ENCODE measurements at places on chromosomes 11 and 22. TPM values are rescaled to one million over a fixed set of nuclear protein-coding genes. Genes with fewer than 3 reads are reported as not detected.

The LRRC56 gene
- 3.7 TPM for total RNA-seq

The C11orf65 gene
- total RNA-seq = 0.35 TPM

The OR8B4 gene
- total RNA-seq = not detected

The TESMIN gene
- 0.55 TPM for total RNA-seq

The OR8G5 gene
- not detected for total RNA-seq

DNA sequence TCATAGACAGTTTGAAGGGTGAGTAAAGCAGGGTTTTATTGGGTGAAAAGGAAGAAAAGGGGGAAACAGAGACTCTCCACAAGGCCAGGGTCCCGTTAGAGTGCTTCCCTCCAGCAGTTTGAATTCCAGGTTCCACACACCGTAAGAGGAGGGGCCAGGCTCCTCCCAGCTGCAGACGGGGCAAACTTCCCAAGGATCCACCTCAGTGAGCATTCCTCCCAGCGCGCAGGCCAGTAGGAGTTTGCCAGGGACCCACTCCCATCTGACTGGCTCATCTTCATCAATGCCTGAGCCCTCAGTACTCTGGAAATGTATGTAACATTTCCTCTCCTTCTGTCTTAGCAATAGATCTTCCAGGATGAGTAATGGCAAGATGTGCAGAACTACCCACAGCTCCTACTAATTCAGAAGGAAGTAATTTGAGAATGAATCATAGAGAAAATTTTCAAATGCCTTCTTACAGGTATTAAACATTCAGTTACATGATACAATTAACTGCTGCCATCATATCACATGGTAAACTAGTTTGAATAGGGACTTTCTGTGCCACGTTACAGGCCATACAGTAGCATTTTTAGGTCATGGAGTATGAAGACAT is 34.0 kb upstream of the TRPC6 start:
- H3K27ac ChIP-seq = no peak overlapping the region
- H3K27me3 ChIP-seq = peaks cover 64% of the 10 kb centered on the region
- no peaks in the 10 kb centered on the region for H3K4me1 ChIP-seq
- DNase-seq = no peak

GRCh38 chr11:134032043-134032442 is 36.8 kb upstream of the JAM3 start:
- peaks cover 49% of the 10 kb centered on the region for H3K27me3 ChIP-seq
- no peak overlapping the region for H3K27ac ChIP-seq
- H3K36me3 ChIP-seq = no peaks in the 10 kb centered on the region
- no peak overlapping the region for H3K4me3 ChIP-seq
- DNase-seq = no peak

GRCh38 chr11:3126207-3126865 is 38.8 kb downstream of the OSBPL5 start:
- no peak overlapping the region for H3K27ac ChIP-seq
- H3K4me1 ChIP-seq = peaks cover 6% of the 10 kb centered on the region
- no peaks in the 10 kb centered on the region for H3K27me3 ChIP-seq
- H3K4me3 ChIP-seq = no peak overlapping the region
- peaks cover 5% of the 10 kb centered on the region for H3K36me3 ChIP-seq

DNA sequence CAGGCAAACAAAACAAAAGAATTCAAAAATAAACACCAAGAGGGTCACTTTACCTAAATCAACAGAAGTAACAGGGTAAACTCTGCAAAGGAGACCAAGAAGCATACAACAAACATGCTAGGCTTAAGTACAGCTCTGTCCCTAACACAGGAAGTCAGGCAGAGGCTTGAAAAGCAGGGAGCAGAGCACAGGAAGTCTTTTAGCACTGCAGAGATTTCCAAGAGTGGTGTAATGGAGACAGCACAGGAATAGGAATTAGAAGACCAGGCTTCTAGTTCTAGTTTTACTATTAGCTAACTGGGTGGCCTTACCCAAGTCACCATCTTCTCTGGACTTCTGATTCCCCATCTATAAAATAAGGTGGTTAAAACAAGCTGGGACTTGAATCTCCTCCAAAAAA is 1.9 kb downstream of the RBFOX2 start:
- H3K27me3 ChIP-seq = no peaks in the 10 kb centered on the region
- H3K4me3 ChIP-seq = peak overlapping the region; percentile 89
- H3K27ac ChIP-seq = peak overlapping the region; percentile 90

GRCh38 chr11:74195828-74196227 is 24.7 kb downstream of the PPME1 start:
- H3K36me3 ChIP-seq = peaks cover 4% of the 10 kb centered on the region
- H3K27me3 ChIP-seq = no peaks in the 10 kb centered on the region
- DNase-seq = no peak
- H3K4me1 ChIP-seq = no peaks in the 10 kb centered on the region
- no peak overlapping the region for H3K4me3 ChIP-seq

All from osteocyte (in vitro differentiated cells).